ENCODE measurements at places on chromosomes 3 and 15. TPM values are rescaled to one million over a fixed set of nuclear protein-coding genes. Genes with fewer than 3 reads are reported as not detected.
A peak's percentile ranks its signal among the peaks of the same experiment; 100 is the strongest.

SMAD6 gene
- total RNA-seq = 76.4 TPM

GRCh38 chr3:18124501-18124900 is 300.6 kb downstream of the SATB1 start:
- H3K36me3 ChIP-seq = no peaks in the 10 kb centered on the region
- H3K4me3 ChIP-seq = no peak overlapping the region
- H3K27ac ChIP-seq = no peak overlapping the region

- DNase-seq = no peak
- no peaks in the 10 kb centered on the region for H3K4me1 ChIP-seq
- H3K27me3 ChIP-seq = no peaks in the 10 kb centered on the region
These were observed 16.1 kb downstream of the IRAK2 start for GRCh38 chr3:10180738-10181295.

DNA sequence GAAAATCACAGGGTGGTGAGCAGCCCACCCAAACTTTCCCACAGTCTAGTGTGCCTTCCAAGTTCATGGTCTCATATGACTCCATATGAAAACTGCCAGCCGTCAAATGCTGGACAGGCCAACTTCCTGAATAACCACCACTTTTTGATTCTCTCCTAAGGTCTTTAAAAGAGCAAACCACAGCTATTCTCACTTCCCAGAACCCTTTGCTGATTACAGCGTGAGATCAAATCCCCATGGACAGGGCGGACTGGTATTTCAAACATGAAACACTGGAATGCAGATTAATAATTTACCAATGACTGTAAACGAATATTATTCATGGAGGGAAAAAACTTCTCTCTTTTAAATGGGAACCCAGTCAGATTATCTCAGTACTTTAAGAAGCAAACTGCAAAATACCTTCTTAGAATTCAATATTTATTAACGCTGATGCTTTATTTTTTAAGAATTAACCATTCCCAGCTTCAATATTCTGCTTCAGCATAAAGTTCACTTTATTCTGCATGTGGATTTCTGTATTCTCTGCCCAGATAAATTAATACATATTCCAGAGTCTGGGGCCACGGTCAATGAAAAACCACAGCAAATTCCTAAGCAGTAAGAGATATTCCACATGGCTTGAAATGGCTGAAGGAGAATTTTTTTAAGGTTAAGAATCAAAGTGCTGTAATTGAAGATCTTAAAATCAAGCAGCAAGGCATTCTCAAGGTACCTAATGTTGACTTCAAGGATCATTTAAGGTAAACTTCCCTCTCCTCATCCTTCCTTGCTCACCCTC is 42.9 kb downstream of the MYO1E start:
- no peak overlapping the region for H3K4me3 ChIP-seq
- peak; percentile 47 for DNase-seq
- H3K4me1 ChIP-seq = peaks cover 56% of the 10 kb centered on the region
- peak overlapping the region; percentile 61 for H3K27ac ChIP-seq
- no peaks in the 10 kb centered on the region for H3K27me3 ChIP-seq
- no peaks in the 10 kb centered on the region for H3K36me3 ChIP-seq

GRCh38 chr3:82281205-82281604 is 519.8 kb upstream of the GBE1 start:
- H3K27me3 ChIP-seq = no peaks in the 10 kb centered on the region

GRCh38 chr3:178743297-178743696 is 207.1 kb downstream of the KCNMB2 start:
- DNase-seq = no peak
- H3K36me3 ChIP-seq = no peaks in the 10 kb centered on the region
- no peaks in the 10 kb centered on the region for H3K4me1 ChIP-seq
- H3K4me3 ChIP-seq = no peak overlapping the region

- H3K27ac ChIP-seq = no peak overlapping the region
- no peaks in the 10 kb centered on the region for H3K27me3 ChIP-seq
- no peak for DNase-seq
- H3K4me3 ChIP-seq = no peak overlapping the region
These were observed 7.5 kb downstream of the MYNN start for GRCh38 chr3:169780742-169781141.

Data from stomach (tissue), 19 donors.